Transverse colon (tissue), 4 donors: ENCODE measurements at places on chromosomes 13 and 19. TPM values are rescaled to one million over a fixed set of nuclear protein-coding genes. Genes with fewer than 3 reads are reported as not detected.

Gene FAM124A
- total RNA-seq: 2.2 TPM

Gene ZNF701
- 31.1 TPM for total RNA-seq

- no peak for DNase-seq
These were observed 338.0 kb upstream of the ATXN8OS start for GRCh38 chr13:69769608-69770007.

- DNase-seq: no peak
These were observed 31.1 kb downstream of the RDH8 start for GRCh38 chr19:10044390-10044789.

DNA sequence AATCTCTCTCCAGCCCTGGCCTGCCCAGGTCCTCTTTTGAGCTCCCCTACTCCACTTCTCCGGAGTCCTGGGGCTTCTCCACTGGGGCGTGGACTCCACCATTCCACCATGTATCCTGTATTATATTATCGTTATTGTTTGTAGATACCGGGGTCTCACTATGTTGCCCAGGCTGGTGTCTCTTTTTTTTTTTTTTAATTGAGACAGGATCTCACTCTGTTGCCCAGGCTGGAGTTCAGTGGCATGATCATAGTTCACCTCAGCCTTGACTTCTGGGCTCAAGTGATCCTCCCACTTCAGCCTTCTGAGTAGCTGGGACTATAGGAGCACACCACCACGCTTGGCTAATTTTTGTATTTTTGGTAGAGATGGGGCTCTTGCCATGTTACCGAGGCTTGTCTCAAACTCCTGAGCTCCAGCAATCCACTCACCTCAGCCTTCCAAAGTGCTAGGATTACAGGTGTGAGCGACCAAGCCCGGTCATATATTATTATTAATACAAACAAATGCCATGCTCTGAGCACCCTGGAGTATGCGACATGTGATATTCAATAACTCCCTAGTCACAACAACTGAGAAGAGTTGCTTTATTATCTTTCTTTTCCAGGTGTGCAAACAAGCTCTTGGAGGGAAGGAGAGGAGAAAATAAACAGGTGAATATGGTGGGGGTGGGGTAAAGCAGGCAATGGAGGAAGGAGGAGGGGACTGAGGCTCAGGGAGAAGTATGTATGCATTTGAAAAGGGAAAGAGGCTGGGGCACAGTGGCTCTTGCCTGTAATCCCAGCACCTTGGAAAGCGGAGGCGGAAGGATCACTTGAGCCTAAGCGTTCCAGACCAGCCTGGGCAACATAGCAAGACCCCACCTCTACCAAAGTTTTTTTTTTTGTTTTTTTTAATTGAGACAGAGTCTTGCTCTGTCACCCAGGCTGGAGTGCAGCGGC is 2.8 kb upstream of the CERS4 start:
- no peak for DNase-seq

Gene STARD13
- total RNA-seq: 47.0 TPM

- no peak for DNase-seq
These were observed 5.1 kb downstream of the CIC start for GRCh38 chr19:42274065-42274682.

Gene AKT2
- total RNA-seq: 63.2 TPM

DNA sequence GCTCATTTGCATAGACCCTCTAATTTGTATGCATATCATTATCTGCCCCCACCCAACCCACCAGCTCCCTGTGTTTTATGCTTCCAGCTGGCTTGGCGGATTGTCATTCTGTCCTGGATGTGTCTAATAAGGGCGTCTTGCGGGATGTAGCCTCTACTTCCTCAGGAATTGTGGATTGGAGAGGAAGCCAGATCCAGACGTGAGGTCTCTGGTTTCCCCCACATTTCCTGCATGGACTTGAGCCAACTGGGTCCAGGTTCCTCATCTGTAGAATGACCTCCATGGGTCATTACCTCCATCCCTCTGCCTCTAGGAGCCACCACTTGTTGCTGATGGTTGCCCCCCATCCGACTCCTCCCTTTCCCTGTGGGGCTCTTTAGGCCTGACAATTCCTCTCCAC is 7.3 kb downstream of the TNFSF14 start:
- no peak for DNase-seq

DNA sequence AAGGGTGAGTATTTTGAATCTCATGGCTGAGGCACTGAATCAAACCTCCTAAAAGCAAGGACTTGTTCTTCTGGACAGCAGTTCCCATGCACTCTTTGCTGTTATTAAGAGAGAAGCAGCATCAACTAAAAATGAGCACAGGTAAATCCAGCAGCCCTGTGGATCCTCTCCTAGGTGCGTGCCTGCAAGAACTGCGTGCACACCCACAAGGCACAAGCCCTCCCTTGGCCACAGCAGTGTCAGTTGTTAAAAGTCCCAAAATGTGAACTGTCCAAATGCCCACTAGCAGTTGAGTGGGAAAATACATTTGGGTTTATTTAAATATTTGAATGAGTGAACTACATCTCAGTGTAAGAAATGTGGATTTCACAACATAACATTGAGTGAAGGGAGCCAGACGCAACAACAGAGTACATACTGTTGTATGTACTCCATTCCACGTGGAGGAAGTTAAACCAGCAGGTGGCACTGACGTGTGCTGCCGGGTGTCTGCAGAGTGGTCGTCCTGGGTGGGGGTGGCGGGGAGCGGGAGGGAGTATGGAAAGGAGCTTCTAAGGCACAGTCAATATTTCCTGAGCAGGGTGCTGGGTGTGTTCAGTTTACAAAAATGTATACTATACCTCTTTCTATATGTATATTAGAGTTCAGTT is 266.4 kb downstream of the NALCN start:
- no peak for DNase-seq

DNA sequence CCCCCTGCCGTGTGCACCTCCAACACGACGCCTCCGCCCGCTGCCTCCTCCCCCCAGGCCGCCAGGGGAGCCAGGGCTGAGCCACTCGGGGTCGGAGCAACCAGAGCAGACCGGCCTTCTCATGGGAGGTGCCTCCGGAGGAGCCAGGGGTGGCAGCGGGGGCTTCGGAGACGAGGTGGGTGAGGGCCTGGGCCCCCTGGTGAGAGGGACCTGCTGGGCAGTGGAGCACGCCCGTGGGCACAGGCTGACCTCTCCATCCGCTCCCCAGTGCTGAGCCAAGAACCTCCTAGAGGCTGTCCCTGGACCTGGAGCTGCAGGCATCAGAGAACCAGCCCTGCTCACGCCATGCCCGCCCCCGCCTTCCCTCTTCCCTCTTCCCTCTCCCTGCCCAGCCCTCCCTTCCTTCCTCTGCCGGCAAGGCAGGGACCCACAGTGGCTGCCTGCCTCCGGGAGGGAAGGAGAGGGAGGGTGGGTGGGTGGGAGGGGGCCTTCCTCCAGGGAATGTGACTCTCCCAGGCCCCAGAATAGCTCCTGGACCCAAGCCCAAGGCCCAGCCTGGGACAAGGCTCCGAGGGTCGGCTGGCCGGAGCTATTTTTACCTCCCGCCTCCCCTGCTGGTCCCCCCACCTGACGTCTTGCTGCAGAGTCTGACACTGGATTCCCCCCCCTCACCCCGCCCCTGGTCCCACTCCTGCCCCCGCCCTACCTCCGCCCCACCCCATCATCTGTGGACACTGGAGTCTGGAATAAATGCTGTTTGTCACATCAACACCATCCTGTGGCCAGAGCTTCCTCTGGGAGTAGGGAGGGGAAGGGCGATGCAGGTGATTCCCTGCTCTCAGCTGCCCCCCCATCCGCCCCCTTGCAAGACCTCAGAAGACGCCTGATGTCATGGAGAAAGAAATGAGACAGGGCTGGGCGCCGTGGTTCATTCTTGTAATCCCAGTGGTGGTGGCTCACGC is 12.0 kb downstream of the BCAM start:
- DNase-seq: no peak

- DNase-seq: no peak
These were observed 7.5 kb downstream of the RASA3 start for GRCh38 chr13:114124921-114125320.

- no peak for DNase-seq
These were observed 25.9 kb downstream of the IGFL2 start for GRCh38 chr19:46173886-46174480.

DNA sequence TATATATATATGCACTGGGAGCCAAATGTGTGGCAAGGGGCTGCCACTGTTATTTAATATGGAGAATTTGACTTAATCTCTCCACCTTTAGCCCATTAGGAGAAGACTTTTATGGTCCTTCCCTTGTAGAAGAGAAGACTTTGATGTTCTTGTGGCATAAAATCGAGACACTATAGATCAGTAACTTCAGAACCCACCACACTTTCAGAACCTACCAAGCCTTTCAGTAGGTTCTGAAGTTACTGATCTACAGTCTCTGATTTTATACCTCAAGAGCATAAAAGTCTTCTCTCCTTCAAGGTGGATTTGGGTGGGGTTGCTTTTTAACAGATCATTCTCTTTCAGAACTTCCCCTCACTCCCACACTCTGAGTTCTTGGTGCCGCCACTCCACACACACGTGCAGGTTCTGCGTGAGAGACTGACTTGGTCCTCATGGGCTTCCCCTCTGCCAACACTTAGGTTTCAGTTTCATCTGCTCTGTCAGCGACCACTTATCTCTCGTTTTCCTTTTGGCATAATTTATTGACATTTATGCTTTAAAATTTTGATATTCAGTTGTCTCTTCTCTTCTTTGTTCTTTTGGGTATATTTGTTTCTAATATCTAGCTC is 213.4 kb upstream of the PCDH17 start:
- no peak for DNase-seq

Gene FXYD3
- 1,678 TPM for total RNA-seq

GRCh38 chr13:37087486-37087885 is 18.0 kb downstream of the CSNK1A1L start:
- DNase-seq: no peak

- no peak for DNase-seq
These were observed 82.1 kb downstream of the ZNF429 start for GRCh38 chr19:21587549-21587948.

Gene FGF21
- total RNA-seq: not detected

Gene ALG11
- total RNA-seq: 27.9 TPM

DNA sequence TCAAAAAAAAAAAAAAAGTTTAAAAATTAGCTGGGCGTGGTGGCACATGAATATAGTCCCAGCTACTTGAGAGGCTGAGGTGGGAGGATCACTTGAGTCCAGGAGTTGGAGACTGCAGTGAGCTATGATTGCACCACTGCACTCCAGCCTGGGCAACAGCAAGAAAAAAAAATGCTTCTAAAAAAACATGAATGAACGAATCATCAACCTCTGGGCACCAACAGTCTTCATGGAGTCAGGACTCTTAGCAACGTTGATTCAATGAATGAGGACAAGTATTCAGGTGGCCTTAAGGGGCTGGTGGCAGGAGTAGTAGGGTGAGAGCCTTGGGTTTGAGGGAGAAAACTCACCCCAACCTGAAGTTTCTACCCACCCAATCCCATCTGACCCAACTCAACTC is 20.6 kb upstream of the OLFM2 start:
- DNase-seq: no peak

Gene LYPD3
- total RNA-seq: not detected

DNA sequence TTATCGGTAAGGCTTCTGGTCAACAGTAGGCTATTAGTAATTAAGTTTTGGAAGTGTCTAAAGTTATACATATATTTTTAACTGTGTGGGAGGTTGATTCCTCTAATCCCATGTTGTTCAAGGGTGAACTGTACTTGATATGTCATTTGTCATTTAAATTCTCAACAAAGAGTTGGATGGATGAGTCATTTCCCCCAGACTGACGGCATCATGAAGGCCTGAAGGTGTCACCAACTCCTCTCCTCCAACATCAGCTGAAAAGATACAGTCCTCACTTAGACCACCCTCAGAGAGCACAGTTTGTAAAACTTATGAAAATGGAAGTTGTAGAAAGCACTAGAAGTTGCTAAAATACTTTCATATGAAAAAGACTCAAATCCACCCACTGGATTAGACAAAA is 48.8 kb downstream of the DCLK1 start:
- DNase-seq: no peak

- DNase-seq: no peak
These were observed 103.3 kb downstream of the DLEU7 start for GRCh38 chr13:50740052-50740741.

Gene TPM4
- 320 TPM for total RNA-seq

Gene RUBCNL
- total RNA-seq: 2.8 TPM

GRCh38 chr13:23579896-23580683 is 9.9 kb downstream of the TNFRSF19 start:
- no peak for DNase-seq

- DNase-seq: peak; percentile 28
These were observed 11.8 kb upstream of the TLE5 start for GRCh38 chr19:3073931-3074595.

GRCh38 chr13:21948769-21949474 is 278.0 kb downstream of the FGF9 start:
- no peak for DNase-seq

DNA sequence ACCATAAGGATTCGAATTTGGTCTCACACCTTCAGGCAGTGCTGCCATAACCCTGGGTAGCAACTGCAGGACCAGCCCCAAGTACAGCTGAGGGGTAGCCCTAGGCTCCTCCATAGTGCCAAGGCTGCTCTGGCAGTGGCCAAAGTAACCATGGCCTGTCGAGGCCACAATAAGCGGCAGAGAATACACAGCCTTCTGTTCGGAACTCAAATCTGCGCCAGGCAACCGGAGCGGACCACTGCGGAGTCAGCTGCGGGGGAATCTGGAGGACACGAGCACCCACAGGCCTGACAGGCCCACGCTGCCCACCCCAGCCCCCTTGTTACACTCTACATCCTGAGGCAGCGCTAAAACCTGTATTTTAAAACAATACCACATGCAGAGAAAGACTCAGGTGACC is 48.7 kb downstream of the CCDC70 start:
- DNase-seq: no peak

DNA sequence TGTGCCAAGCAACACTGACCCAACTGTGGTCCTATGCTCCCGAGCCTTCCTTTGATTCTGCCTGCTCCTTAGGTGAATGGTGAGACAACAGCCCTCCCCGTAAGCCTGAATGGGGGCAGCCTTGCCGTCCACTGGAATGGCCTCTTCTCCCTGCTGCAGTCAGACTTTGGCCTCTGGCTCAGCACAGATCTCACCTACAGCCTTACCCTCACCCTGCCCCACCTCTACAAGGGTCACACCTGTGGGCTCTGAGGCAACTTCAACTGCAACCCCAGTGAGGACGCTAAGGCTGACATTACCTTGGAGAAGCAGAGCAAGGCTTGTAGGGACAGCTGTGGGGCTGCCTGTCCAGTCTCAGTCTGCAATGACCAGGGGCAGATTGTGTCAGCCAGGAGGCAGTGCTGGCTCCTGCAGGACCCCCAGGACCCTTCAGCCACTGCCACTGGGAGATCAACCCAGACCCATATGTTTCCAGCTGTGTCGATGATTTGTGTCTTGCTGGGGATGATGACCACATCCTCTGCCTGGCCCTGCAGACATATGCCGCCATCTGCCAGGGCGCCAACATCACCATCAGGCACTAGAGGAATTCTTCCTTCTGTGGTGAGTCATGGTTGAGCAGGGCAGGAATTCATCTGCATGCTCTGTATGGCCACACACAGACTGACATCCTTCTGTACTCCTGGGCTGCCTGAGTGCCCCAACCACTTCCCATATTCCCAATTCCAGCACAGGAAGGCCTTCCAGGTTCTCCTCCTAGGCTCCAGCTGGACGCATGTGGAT is 27.3 kb upstream of the FXYD3 start:
- no peak for DNase-seq

Gene ZSCAN4
- total RNA-seq: not detected

GRCh38 chr13:108955741-108956140 is 326.3 kb downstream of the MYO16 start:
- no peak for DNase-seq
